ENCODE measurements at places on chromosomes 5 and 9.

GRCh38 chr9:133973791-133974630 lies 18.1 kb downstream of the VAV2 start:
- DNase-seq, result no peak

DNA sequence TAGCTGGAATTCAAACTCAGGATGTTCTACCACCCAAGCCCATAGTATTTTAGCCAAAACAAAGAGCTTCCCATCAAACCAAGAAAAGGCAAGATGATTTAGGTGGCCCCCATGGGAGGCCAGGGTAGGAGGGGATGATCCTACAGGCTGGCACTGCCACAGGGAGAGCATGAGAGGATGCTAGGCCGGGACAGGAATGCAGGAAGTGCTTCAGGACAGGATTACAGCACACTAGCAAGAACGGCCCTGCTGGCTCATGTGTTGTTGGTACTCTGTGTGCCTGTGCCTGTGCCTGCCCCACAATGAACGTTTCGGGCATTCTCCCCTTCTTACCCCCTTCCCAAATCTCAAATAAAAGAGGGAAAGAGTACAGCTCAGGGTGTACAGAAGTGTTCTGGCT lies 110.7 kb upstream of the TRIM32 start:
- no peak for DNase-seq

DNA sequence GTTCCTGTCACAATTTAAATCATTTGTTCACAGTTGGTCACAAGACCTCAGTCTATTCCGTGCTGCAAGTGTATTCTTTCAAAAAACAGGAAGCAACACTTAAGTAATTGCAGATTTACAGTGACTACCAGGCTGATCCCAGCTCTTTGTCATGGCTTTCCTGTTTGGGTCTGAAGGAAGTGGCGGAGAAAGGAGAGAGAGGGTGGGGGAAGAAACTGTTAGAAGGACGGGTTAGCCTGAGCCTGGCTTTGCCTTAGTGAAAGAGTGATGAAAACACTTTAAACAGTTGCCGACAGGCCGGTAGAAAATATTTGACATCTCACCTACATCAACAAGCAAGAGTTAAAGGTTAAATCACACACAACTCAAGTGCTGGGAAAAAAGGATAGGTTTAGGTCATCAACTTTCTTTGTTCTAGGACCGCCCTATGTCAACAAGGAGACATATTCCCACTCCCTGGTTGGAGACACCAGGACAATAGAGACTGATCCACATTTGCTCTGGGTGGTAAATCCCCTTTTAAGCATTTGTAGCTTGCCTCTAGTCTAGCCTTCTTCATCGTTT lies 102.2 kb upstream of the DAB2 start:
- no peak for DNase-seq

GRCh38 chr5:128813317-128814070 lies 151.8 kb upstream of the SLC27A6 start:
- DNase-seq, result no peak

GRCh38 chr5:150009671-150010387 lies 9.3 kb downstream of the HMGXB3 start:
- DNase-seq, result no peak

GRCh38 chr5:15366676-15367391 lies 133.1 kb upstream of the FBXL7 start:
- no peak for DNase-seq

GRCh38 chr5:160054831-160055230 lies 45.9 kb downstream of the TTC1 start:
- DNase-seq, result no peak

DNA sequence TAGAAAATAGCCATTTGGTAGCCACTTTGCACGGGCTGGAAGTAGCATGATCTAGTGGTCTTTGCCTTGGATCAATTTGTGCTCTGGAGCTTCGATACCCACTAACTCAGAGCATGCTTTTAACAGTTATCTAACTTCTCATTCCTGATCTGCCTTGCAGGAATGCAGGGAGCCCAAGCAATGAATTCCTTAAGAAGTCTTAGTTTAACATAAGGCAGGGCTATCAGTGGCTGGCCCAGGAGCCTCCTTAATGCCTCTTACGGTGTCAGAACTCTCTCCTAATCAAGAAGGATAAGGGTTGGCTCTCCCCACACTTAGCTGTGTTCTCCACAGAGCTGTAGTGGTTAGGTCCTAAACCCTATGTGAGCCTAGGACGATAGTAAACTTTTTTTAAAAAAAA lies 95.8 kb upstream of the TBCA start:
- DNase-seq, result no peak

DNA sequence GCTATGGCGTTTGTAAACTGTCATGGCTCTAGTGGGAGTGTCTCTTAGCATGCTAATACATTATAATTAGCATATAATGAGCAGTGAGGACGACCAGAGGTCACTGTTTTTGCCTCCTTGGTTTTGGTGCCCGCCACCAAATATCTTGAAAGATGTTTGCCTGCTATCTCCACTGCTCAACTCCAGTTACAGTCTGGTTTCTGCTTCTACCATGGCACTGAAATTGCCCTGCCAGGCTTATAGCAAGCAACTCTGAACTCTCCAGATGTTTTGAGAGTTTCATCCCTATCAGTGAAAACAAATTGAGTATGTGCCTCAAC lies 122.1 kb upstream of the SPRY4 start:
- no peak for DNase-seq

DNA sequence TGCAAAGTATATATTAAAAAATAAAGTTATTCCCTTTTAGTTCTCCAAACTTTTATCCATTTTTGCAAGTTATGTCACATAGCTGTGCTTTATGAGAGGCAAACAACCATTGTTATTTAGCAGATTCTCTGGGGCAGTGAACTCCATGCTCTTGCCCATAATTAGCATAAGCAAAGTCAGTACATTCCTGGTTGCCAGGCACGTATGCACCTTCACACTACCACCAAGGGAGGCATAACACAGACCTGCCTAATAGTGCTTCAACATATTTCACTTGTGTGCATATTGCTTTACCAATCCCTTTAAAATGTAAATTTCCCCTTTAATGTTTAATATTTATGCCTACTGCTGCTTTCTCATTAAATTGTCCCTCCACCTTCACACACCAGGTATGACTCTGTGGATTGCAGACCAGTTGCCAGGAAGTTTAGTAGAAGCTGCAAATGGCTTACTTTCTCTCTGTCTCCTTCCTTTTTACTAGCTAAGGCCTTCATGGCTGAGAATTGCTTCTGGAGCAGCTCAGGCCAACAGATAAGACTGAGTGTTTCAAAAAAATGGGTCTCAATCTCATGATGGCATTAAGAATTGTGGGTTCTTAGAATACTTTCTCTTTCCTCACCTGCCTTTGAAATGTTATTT lies 388.2 kb downstream of the PRR16 start:
- DNase-seq, result no peak

- no peak for DNase-seq
Observed at GRCh38 chr9:107020040-107020530, 157.1 kb downstream of the ZNF462 start.

DNA sequence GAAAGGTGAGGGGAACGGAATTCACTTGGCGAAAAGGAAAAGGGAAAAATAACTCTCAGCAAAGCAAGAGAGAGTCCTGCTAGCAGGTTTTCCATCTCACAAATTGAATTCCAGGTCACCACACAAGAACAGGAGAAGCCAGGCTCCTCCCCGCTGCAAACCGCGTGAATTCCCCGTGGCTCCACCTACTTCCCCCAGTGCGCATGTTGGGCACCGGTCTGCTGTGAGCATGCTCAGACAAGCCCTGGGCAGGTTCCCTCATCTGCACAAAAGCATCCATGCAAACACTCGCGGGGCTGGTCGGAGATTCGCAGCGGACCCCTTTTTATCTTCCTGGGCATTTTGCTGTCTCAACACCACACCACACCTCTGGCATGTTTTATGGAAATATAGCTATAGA lies 58.5 kb upstream of the S1PR3 start:
- no peak for DNase-seq

- DNase-seq, result no peak
Observed at GRCh38 chr9:80188579-80188978, 616.8 kb downstream of the TLE4 start.

DNA sequence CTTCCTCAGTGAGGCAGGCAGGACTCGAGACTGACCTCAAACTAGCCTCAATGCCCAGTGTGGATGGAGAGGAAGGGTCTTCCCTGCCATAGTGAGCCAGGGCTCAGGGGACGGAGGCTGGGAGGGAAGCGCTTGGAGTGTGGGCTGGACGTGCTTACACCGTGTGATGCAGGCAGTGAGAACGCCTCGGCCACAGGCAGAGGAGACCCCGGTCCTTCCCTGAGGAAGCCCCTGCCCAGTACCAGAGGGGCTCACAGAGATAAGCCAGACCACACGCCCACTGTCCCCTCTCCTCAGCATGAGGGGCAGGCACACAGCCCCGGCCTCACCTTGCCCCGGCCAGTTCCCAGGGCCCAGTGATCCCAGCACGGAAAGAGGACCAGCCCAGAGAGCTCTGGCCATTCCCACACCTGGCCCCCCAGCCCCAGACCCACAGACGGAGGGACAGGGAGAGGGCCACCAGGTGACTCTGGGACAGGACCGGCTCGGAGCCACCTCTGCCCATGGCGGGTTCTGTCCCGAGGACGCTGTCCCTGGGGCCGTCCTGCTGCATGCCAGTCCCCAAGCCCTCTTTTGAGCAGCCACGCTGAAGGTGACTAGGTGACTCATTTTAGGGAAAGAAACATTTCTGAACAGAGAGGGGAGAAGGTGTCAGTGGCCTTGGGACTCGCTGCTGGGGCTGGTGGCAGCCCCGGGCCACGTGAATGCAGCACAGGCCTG lies 6.0 kb upstream of the NSMF start:
- no peak for DNase-seq

GRCh38 chr9:121443981-121444380 lies 55.7 kb downstream of the GGTA1 start:
- no peak for DNase-seq

Data from NCI-H510A treated with DMSO at 0.1 percent for 48 hours (cell line).